Activated gamma-delta T cell treated with anti-CD3 and anti-CD28 coated beads, Interleukin-2, amount 50 U/mL, for 16 hours (primary cell): ENCODE measurements at places on chromosomes 11 and 22.

DNA sequence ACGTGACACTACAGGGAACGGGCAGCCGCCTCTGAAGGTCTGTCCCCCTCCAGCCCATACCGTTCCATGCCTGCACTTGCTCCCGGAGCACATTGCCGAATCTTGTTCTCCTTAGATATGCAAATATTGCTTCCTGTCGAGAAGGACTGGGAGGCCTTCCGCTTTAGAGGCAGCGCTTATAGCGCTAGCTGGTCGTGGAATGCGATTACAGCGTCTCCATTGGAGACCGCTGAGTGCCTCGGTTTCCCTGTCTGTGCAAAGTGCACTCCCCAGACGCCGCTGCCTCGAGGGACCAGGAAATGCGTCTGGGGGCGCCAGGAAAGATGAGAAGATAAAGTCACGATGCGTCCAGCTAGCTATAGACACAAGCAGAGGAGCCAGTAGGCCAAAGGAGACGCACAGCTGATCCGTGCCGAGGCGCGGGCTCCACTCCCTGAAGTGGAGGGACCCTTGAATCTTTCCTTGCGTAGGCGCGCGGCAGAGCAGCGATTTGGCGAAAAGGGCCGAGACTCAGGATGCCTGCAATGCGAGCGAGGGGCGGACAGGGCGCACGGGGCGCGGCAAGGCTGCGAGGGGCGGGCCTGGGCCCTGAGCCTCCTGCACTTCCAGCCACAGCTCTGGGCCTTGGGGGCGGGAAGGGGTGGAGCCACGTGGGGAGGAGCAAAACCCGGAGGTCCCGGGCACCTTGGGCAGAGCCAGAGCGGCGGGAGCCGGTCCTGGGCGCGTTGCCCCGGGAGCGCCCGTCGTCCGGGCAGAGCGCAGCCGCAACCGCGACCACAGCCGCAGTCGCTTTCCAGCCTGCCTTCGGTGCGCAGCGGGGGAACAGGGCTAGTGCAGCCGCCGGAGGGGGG, at the start of gene RASSF10:
Gene RASSF10 (plus strand): TSS at position 692 of the 851 bp plus-strand sequence. CDS start 261 bp downstream, outside the sequence.
- no peak for DNase-seq

DNA sequence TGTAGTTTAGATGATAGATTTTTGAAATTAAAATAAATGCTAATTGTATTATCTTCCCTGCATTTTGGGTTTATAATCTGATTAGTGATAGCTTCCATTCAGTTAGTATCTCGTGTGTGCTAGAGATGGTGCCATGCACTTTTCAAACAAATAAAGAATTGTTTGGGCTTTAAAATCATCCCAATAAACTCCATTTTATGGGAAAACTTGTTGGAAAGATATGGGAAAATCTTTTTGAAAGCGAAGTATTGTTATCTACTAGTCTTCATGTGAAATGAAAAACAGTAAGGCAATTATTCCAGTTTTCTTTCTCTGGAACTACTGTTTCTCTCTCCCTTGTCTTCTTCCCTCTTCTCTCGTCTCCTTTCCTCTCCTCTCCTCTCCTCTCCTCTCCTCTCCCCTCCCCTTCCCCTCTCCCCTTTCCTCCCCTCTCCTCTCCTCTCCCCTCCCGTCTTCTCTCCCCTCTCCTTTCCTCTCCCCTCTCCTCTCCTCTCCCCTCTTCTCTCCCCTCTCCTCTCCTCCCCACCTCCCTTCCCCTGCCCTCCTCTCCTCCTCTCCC, 27.9 kb upstream of the MUC15 start:
- DNase-seq = no peak

- no peak for DNase-seq
Measured at GRCh38 chr11:107716884-107717532, 5.2 kb upstream of the SLN start.

GRCh38 chr22:17387356-17387755, 18.1 kb downstream of the CECR2 start:
- DNase-seq = no peak

DNA sequence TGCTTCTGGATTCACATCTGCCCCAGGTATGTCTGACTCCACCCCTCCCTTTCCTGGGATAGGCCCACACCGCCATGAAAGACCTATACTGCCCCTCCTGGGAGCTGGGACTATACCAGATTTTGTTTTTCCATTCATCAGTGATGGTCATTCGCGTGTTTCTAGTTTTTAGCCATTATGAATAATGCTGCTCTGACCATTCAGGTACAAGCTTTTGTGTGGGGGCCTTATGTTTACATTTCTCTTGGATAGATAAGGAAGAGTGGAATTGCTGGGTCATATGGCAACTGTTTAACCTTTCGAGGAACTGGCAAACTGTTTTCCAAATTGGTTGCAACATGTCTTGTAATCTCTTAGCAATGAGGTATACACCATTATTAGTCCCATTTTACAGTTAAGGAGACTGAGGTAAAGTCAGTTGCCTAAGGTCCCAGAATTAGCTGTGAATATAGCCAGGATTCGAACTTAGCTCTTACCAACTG, 1.2 kb upstream of the TBC1D10A start:
- DNase-seq = no peak
